ENCODE measurements at places on chromosomes 5 and 9. TPM values are rescaled to one million over a fixed set of nuclear protein-coding genes. Genes with fewer than 3 reads are reported as not detected.

DNA sequence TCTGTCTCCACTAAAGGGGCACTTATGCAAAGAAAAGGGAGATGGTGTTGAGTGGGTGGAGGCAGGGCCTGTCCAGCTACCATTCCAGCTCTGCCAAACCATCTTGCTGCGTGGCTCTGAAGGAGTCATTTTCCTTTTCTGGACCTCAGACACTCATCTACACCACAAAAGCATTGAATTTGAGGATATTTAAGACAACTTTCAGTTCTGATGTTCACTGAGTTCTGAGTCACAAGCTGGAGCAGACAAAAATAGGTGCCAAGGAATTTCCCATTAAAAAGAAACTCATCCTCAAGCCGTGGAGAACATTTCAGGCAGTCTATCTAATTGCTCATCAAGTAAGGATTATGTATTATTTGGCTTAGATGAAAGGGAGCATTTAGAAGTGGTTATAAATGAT is 195.0 kb upstream of the TBC1D2 start:
- H3K4me1 ChIP-seq: no peaks in the 10 kb centered on the region
- H3K27me3 ChIP-seq: no peaks in the 10 kb centered on the region
- H3K36me3 ChIP-seq: no peaks in the 10 kb centered on the region
- no peak overlapping the region for H3K4me3 ChIP-seq
- DNase-seq: no peak

DNA sequence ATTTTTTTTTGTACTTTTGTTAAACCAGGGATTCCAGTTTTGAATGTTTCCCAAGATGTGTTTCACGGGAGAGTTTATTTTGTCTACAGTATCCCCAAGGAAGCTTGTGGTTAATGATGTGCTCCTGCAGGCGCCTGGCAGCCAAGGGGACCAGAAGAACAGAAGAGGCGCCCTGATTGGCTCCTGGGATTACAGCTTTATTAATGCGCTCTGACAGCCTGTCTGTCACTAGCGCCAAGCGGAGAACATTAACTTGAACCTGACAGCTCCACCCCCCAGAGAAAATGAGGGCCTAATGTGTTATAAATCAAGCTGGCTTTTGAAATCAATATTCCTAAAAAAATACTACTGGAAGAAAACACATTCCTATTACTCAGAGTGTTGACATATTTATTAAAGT is 5.0 kb upstream of the FBXL7 start:
- H3K4me1 ChIP-seq: peaks cover 3% of the 10 kb centered on the region
- H3K27me3 ChIP-seq: peaks cover 2% of the 10 kb centered on the region
- H3K4me3 ChIP-seq: no peak overlapping the region

GRCh38 chr5:4893063-4893744 is 246.9 kb upstream of the ADAMTS16 start:
- H3K4me3 ChIP-seq: no peak overlapping the region
- H3K4me1 ChIP-seq: no peaks in the 10 kb centered on the region
- no peaks in the 10 kb centered on the region for H3K36me3 ChIP-seq
- H3K27me3 ChIP-seq: no peaks in the 10 kb centered on the region

Gene PCDHGA4
- 0.71 TPM for polyA plus RNA-seq

- H3K36me3 ChIP-seq: no peaks in the 10 kb centered on the region
- H3K27ac ChIP-seq: peak overlapping the region; percentile 32
- peaks cover 8% of the 10 kb centered on the region for H3K4me1 ChIP-seq
- peak; percentile 83 for DNase-seq
- no peak overlapping the region for H3K4me3 ChIP-seq
These were observed 20.6 kb downstream of the SLC38A9 start for GRCh38 chr5:55691265-55692105.

- H3K36me3 ChIP-seq: no peaks in the 10 kb centered on the region
- no peak overlapping the region for H3K27ac ChIP-seq
- H3K27me3 ChIP-seq: peaks cover 2% of the 10 kb centered on the region
- peaks cover 24% of the 10 kb centered on the region for H3K4me1 ChIP-seq
- no peak overlapping the region for H3K4me3 ChIP-seq
These were observed 119.9 kb downstream of the ADAMTS2 start for GRCh38 chr5:179225387-179225786.
